ENCODE measurements at places on chromosomes 6 and 20.
A peak's percentile ranks its signal among the peaks of the same experiment; 100 is the strongest.

GRCh38 chr6:32816746-32817204 lies at the start of gene HLA-DOB:
TSS of gene HLA-DOB (minus strand) at chr6:32817002. CDS start at chr6:32816951, 51 bp downstream.
- DNase-seq: peak; percentile 55

GRCh38 chr6:67898875-67899274 lies 736.2 kb upstream of the ADGRB3 start:
- no peak for DNase-seq

DNA sequence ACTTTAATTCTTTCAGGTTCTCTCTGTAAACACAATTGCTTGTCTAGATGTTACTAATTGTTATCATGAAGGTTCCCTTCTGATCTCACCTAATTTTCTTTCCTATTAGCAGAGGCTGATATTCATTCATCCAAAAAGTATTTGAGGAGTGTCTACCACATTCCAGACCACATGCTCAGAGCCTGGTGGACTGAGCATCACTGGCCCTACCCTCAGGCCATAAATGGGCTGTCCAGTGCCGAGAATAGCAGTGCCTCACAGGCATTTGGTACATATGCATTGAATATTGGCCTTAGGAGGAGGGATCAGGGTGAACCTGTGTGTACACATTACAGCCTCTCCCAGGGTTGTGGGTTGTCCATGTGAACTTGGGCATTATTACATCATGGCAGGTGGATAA lies 40.4 kb upstream of the PRELID3B start:
- no peak for DNase-seq

- no peak for DNase-seq
Observed at GRCh38 chr20:62220666-62221568, 839 bp upstream of the HRH3 start.

GRCh38 chr20:8066662-8067061 lies 47.1 kb upstream of the TMX4 start:
- DNase-seq: no peak

DNA sequence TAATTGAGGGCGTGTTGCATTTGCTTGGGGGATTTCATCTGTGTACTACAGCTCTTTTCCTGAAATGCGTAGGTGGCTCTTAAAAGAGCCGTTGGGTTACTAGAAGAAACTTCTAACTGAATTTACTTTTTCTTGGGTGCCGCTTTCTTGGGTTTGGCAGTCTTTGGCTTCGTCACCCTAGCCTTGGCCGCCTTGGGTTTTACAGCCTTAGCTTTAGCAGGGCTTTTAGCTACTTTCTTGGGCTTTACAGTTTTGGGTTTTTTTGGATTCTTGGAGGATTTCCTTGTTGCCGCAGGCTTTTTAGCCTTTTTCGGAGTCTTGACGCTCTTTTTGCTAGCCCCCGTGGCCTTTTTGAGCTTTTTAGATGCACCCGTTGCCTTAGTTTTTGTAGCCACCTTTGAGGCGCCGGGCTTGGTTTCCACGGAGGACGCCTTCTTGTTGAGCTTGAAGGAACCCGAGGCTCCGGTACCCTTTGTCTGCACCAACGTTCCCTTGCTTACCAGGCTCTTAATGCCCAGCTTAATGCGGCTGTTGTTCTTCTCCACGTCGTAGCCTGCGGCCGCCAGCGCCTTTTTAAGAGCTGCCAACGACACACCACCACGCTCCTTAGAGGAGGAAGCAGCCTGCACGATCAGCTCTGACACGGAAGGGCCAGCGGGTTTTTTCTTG lies 54.5 kb downstream of the TRIM38 start:
- no peak for DNase-seq

GRCh38 chr6:115398607-115399006 lies 662.1 kb downstream of the FRK start:
- DNase-seq: no peak

DNA sequence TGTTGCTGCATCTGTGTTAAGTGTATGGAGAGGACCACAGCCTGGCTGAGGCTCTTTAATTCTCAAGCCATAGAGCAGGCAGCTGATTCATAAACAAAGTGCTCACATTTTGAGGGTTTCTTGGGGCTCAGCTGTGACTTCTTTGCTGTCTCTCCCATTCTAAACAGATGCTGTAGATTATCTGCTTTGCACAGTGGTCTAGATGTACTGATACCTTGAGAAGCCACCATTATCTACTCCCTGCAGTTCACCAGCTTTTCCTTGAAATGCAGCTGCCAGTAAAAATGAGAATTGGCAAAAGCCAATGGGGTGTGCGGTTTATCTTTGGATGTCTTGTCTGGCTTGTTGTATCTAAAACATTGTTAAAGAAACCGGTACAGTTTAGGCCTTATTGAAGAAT lies 5.2 kb upstream of the CNR1 start:
- DNase-seq: no peak

DNA sequence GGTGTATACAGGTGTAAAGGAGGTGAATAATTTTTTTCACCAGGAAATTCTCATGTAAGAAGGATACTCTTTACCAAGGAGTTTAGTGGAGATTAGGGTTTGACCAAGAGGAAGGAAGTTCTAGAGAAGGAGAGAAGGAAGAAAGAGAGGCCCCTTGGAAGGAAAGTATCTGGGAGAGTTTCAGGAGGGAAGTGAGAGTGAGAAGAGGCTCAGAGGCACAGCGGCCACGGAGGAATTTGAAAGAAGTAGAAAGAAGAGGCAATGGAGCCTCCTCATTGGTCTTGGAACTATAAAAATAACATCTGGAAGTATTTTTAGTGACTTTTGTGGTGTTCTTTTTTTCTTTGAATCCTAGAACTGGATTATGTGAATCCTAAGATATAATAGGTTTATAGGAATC lies 50.8 kb upstream of the MCUR1 start:
- no peak for DNase-seq

- DNase-seq: no peak
Observed at GRCh38 chr6:7074870-7075269, 32.9 kb upstream of the RREB1 start.

DNA sequence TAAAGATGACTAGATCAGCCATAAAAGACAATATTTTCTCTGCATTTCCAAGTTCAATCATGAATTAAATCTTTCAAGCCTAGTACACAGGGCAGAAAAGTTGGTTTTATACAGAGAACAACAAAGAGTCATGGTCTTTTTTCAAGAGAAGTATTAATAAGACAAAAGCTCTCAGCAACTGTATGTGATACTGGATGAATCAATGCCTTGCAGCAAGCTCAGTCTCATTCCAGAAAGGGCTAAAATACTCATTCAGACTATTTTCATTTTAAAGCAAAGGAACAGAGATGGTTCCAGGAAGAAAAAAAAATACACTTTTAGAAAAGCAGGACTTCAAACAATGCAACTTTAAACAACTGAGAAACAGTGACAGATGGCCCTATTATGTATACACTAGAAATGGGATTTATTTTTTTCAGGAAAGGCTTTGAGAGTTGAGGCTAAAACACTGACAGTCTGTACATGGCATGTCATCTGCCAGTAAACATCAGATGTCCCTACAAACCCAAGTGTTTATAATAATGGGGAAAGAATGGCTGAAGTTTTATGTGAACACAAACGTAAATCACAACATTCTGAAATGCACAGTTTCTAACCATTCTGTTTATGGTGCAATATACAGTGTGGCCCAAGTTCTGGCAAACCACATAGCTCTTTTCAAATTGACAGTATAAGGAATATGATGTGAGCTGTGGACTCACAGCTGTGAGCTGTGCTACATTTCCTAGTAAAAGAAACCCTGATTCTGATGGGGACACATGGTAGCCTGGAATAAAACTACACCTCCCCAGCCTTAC lies 114.3 kb upstream of the DST start:
- DNase-seq: no peak
